ENCODE measurements at places on chromosomes 6 and 20. TPM values are rescaled to one million over a fixed set of nuclear protein-coding genes. Genes with fewer than 3 reads are reported as not detected.
A peak's percentile ranks its signal among the peaks of the same experiment; 100 is the strongest.

TREM1 gene
- total RNA-seq = 0.86 TPM

DNA sequence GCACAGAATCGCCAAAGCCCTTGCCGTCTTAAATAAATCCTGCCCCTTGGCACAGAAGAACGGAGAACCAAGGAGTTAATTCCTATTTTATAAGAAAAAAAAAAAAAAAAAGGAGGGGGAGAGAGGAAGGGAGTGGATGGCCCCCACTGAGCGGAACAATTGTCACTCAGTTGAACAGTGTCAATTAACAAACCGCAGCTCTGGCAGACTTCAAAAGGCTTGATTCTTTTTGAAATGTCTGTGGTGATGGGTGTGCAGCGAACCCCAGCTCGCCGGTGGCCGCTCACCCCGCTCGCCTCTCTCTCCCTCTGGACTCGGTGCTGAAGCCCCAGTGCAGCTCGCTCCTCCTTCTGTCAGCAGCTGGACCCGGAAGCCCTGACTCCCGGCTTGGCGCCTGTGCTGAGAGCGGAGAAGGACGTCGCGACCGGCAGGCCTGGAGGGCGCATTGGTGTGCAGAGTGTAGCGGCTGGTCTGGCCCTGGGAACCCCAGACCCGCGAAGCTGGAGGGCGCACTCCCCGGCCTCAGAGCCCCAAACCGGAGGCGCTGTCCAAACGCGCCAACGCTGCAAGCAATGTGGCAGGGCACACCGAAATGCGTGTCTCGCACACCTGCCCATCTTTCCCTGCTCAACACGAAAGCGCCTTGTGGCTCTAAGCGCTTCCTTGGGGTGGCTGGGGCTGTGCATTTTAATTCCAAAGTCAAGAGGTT is 3.4 kb downstream of the LINC00237 start:
- H3K36me3 ChIP-seq = no peaks in the 10 kb centered on the region
- H3K27ac ChIP-seq = no peak overlapping the region
- peak overlapping the region; percentile 61 for H3K4me3 ChIP-seq

DNA sequence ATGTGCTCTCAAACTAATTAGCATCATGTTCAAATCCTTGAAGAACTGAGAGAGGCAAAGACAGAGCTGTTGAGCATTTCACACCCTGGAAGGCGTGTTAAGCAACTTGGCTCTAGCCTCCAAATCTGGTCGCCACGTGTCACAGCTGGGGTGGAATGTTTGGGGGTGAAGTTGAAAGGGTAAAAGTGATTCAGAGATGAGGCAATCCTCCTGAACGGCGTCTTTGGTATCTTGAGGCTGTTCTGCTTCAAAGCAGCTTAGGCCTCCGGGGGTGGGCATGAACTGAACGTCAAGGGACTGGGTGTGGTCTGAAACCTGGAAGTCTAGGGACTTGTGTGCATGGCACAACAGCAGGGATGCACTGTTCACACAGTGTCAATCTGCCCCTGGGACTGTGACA is 62.3 kb downstream of the TRAM2 start:
- no peak overlapping the region for H3K27ac ChIP-seq
- H3K4me1 ChIP-seq = peaks cover 13% of the 10 kb centered on the region
- no peak overlapping the region for H3K4me3 ChIP-seq

DNA sequence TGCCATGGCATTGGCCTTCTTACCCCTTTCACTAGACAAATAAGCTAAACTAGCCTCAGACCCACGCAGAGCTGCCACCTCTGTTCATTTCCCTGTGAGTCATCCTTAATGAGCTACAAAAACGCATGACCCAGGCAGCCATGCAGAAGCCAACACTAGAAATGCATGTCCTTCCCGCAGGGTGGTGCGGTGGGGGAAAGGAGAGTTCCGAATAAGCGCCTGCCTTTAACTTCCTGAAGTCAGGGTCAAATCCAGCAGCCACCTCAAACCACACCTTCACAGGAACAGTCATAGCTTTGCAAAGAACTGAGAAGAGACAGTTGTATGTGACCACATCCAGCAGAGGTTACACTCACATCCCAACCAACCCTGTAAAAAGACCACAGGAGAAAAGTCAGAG is 40.4 kb downstream of the IRF4 start:
- peak overlapping the region; percentile 1 for H3K4me3 ChIP-seq
- no peaks in the 10 kb centered on the region for H3K27me3 ChIP-seq
- peaks cover 73% of the 10 kb centered on the region for H3K4me1 ChIP-seq
- peak overlapping the region; percentile 84 for H3K27ac ChIP-seq
- peak; percentile 86 for DNase-seq

DNA sequence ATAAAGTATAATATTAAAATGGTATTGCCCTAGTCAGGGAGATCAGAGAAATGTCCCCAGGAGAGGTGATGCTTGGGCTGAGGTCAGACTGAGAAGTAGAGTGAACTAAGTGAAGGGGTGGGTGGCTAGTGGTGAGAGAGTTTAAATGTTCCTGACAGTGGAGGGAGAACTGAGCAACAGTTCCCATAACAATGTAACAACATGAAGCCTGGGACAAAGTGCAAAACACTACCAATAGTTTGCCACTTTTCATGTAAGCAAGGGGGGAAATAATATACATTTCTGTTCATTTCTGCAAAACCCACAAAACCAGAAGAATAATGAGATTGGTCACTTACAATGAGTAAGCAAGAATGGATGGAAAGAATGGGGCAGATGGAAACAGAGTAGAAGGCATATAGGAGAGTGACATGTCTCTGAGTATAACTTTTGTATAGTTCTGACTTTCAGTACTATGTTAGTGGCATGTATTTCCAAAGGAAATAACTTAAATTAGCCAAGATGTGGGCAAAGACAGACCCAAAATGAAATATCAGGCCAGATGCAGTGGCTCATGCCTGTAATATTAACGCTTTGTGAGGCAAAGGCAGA is 13.3 kb upstream of the FAXC start:
- DNase-seq = no peak
- H3K27me3 ChIP-seq = peaks cover 18% of the 10 kb centered on the region
- no peak overlapping the region for H3K27ac ChIP-seq
- H3K4me3 ChIP-seq = no peak overlapping the region
- no peaks in the 10 kb centered on the region for H3K36me3 ChIP-seq
- peaks cover 16% of the 10 kb centered on the region for H3K4me1 ChIP-seq

DNMT3B gene
- total RNA-seq = 1.4 TPM

GRCh38 chr6:87700397-87701343 is 1.4 kb downstream of the AKIRIN2 start:
- peaks cover 20% of the 10 kb centered on the region for H3K36me3 ChIP-seq
- H3K4me1 ChIP-seq = peaks cover 53% of the 10 kb centered on the region
- peak; percentile 63 for DNase-seq
- H3K4me3 ChIP-seq = peak overlapping the region; percentile 87

Data from activated CD4-positive, alpha-beta T cell treated with anti-CD3 and anti-CD28 coated beads for 36 hours (primary cell).